Thyroid gland (tissue), 4 donors: ENCODE measurements at places on chromosomes 11 and 22. TPM values are rescaled to one million over a fixed set of nuclear protein-coding genes. Genes with fewer than 3 reads are reported as not detected.

Gene ELMOD1
- total RNA-seq = not detected

Gene PTGDR2
- total RNA-seq = not detected

Gene LMNTD2
- 7.9 TPM for total RNA-seq

Gene PDGFD
- total RNA-seq = 28.5 TPM

Gene HEPACAM
- total RNA-seq = not detected

Gene TRIM48
- total RNA-seq = not detected

Gene TEAD1
- 71.5 TPM for total RNA-seq

Gene ZC3H7B
- total RNA-seq = 84.9 TPM

DNA sequence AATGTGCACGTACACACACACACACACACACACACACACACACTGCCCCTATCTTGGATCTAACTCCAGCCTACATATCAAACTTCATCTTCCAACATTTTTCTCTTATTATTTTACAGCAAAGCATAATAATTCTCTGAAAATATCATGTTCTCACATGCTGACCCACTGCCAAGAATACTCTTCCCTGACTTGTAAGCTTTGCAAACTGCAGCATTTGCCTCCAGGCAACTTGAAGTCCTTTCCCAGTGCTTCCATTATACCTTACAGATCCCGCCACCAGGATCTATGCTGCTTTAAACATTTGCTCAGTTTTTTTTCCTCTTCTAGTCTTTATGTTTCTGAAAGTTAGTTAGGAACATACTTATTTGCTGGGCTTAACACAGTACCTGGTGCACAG lies 483.3 kb upstream of the ARHGAP42 start:
- no peak for DNase-seq
- no peak overlapping the region for H3K4me3 ChIP-seq
- no peak overlapping the region for H3K27ac ChIP-seq

DNA sequence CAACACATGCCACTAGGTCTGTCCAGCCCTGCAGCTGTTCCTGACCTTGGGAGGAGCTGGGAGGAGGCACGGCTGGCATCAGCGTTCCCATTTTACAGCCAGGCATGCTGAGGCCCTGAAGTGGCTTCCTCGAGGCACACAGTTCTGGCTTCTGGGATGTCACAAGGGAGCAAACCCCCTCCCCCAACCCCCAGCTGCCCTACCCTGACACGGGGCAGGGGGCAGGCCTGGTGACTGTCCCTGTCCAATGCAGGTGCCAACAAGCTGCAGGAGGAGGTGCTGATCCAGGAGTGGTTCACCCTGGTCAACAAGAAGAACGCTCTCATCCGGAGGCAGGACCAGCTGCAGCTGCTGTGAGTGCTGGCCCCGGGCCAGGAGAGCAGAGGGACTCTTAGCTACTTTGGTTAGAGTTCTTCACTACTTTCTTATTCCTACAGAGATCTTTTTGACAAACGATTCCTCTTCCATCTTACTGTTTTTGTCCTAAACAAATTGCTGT lies 5.3 kb downstream of the KCNK7 start:
- H3K27ac ChIP-seq = no peak overlapping the region
- no peak overlapping the region for H3K4me3 ChIP-seq
- H3K36me3 ChIP-seq = no peaks in the 10 kb centered on the region
- H3K27me3 ChIP-seq = no peaks in the 10 kb centered on the region

GRCh38 chr11:129864811-129865210 lies 30.6 kb downstream of the NFRKB start:
- no peak for DNase-seq
- no peak overlapping the region for H3K27ac ChIP-seq
- peaks cover 26% of the 10 kb centered on the region for H3K4me1 ChIP-seq
- H3K36me3 ChIP-seq = peaks cover 34% of the 10 kb centered on the region

DNA sequence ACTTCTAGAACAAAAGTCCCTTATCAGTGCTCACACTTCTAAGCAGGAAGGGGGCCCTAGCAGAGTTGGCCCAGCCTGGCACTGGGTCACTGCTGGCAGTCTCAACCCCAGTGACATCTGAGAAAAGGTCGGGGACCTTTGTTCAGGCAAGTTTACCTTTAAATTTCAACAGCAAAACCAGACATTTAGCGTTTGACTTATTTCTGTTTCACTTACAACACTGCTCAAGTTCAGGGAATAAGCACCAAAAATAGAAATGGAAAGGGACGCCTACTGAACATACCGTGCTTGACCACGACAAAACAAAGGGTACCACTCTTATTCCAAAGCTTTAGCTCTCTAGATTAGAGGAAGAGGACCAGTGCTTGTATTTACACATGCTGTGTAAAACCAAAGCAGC lies 26.2 kb downstream of the PITPNB start:
- DNase-seq = no peak
- no peaks in the 10 kb centered on the region for H3K4me1 ChIP-seq
- no peaks in the 10 kb centered on the region for H3K27me3 ChIP-seq
- H3K36me3 ChIP-seq = peaks cover 12% of the 10 kb centered on the region

DNA sequence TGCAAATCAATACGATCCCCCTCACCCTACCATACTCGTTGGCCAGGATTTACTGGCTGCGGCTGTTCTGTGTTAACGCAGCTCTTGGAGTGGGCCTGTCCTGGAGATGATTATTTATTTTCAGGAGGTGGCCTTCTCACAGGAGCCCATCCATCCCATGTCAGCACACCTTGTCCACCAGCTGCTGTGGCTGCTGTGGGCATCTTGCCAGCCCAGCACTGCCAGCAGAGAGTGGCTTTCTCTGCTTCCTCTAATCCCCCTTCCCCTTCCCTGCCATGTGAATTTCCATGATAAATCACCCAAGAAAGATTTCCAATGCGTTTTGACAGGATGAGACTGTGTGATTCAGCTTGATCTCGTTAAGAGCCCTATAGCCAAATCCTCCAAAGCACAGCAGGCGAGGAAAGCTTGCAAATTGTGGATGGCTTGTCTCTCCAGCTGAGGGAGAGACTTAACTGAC lies 309.1 kb upstream of the C11orf87 start:
- H3K36me3 ChIP-seq = no peaks in the 10 kb centered on the region
- H3K4me1 ChIP-seq = no peaks in the 10 kb centered on the region
- DNase-seq = no peak

GRCh38 chr11:119905162-119905561 lies 176.2 kb upstream of the NECTIN1 start:
- DNase-seq = peak; percentile 30
- H3K4me3 ChIP-seq = no peak overlapping the region
- H3K27me3 ChIP-seq = no peaks in the 10 kb centered on the region
- no peaks in the 10 kb centered on the region for H3K36me3 ChIP-seq

- DNase-seq = no peak
- H3K27ac ChIP-seq = no peak overlapping the region
- H3K36me3 ChIP-seq = no peaks in the 10 kb centered on the region
- no peaks in the 10 kb centered on the region for H3K27me3 ChIP-seq
These were observed 32.7 kb upstream of the GNB1L start for GRCh38 chr22:19887256-19887985.

- no peaks in the 10 kb centered on the region for H3K27me3 ChIP-seq
- peak overlapping the region; percentile 91 for H3K27ac ChIP-seq
- H3K36me3 ChIP-seq = no peaks in the 10 kb centered on the region
- H3K4me1 ChIP-seq = peaks cover 7% of the 10 kb centered on the region
These were observed 133.0 kb upstream of the C11orf58 start for GRCh38 chr11:16605389-16605893.

- no peak for DNase-seq
- no peaks in the 10 kb centered on the region for H3K4me1 ChIP-seq
- H3K27me3 ChIP-seq = no peaks in the 10 kb centered on the region
These were observed 28.2 kb downstream of the TPBGL start for GRCh38 chr11:75268626-75269366.

DNA sequence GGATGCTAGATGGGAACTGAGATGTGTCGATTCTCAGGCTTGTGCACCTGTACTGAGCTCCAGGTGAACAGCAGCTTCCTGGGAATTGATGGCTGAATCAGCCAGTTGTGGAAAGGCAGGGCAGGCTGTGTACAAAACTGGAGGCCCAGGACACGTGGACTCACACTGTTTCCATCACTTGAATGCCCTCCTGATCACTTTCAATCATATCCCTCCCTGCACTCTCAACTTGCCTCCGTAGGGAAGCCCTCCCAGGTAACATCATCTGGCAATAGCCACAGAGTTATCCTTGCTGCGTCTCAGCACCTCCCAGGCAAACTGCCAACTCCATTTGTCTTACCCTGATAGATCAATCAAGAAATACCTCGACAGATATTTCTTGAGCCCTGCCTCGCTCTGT lies 10.1 kb downstream of the FAM83F start:
- peaks cover 28% of the 10 kb centered on the region for H3K4me1 ChIP-seq
- H3K4me3 ChIP-seq = no peak overlapping the region
- H3K27me3 ChIP-seq = no peaks in the 10 kb centered on the region
- H3K27ac ChIP-seq = no peak overlapping the region

GRCh38 chr11:104490182-104490581 lies 326.2 kb upstream of the PDGFD start:
- no peak overlapping the region for H3K4me3 ChIP-seq
- no peak for DNase-seq
- H3K27me3 ChIP-seq = no peaks in the 10 kb centered on the region
- H3K27ac ChIP-seq = no peak overlapping the region
- H3K36me3 ChIP-seq = no peaks in the 10 kb centered on the region

DNA sequence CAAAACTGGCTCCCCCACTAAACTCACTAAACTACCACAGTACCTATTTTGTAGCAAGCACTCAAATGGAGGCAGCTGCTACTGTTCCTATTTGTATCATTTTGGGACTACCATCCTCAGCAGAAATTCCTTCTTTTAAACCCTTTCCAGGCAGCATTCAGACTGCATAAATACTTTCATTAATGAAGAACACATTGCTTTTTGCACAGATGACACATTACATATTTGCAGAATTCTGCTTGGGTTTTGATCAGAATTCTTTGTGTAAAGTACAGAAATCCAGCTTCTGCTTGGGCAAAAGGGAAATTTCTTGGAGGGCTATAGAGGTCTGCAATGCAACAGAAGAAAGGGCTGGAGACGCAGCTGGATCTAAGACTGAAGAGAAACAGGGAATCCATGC lies 24.2 kb downstream of the RBX1 start:
- no peak overlapping the region for H3K4me3 ChIP-seq
- H3K36me3 ChIP-seq = no peaks in the 10 kb centered on the region
- H3K27me3 ChIP-seq = no peaks in the 10 kb centered on the region

- no peak overlapping the region for H3K27ac ChIP-seq
- H3K36me3 ChIP-seq = no peaks in the 10 kb centered on the region
- DNase-seq = peak; percentile 14
- H3K4me3 ChIP-seq = no peak overlapping the region
- H3K4me1 ChIP-seq = no peaks in the 10 kb centered on the region
These were observed 88.9 kb downstream of the RASSF10 start for GRCh38 chr11:13098063-13098462.

DNA sequence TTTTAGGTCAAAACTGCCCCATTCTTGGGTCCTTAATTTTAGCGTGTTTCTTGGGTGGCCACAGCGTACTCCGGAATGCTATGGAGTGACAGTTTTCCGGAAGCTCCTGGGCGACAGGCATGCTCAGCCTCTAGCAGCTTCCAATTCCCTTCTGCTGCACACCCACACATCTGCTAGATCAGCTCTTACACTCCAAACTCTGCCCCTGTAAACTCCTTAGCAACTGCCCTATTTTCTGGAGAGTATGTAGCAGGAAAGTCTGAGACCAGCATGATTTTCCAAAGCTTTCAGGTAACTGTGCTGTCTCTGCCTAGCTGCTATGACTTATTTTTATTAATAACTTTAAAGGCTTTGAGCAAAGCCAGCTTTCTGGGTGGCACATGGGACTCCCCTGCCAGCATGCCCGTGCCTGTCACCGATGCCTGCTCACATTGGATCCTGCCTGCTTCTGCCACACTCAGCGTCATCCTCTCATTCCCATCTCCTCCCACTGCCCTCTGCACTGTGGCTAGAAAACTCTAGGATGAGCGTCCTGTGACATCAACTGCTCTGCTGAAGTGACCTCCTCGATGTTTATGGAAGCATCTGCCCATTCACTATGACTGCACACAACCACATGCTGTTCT lies 17.3 kb downstream of the TOLLIP start:
- no peak overlapping the region for H3K27ac ChIP-seq
- H3K4me3 ChIP-seq = no peak overlapping the region
- no peak for DNase-seq
- no peaks in the 10 kb centered on the region for H3K27me3 ChIP-seq
- H3K36me3 ChIP-seq = peaks cover 32% of the 10 kb centered on the region
- H3K4me1 ChIP-seq = no peaks in the 10 kb centered on the region

- H3K4me1 ChIP-seq = no peaks in the 10 kb centered on the region
- H3K4me3 ChIP-seq = no peak overlapping the region
- H3K27me3 ChIP-seq = no peaks in the 10 kb centered on the region
These were observed 159.7 kb downstream of the FAT3 start for GRCh38 chr11:92384358-92384757.

DNA sequence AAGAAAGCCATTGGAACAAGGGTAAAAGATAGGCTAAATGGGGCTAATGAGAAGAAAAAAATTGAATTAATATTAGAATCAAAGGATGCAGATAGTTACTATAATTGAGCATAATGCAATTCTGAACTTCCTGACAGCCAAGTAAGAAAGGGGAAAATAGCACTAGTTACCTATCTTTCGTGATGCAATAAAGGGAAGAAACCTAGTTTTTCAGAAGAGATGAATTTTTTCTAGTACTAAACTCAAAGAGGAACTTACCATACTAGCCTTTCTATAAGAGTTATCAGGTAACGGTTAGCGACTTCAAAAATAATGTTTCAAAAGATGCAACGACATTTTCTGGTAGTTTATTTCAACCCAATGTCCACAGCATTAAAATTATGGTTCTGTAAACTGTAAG lies 8.8 kb upstream of the WT1 start:
- no peak for DNase-seq
- H3K27ac ChIP-seq = no peak overlapping the region
- H3K4me3 ChIP-seq = no peak overlapping the region
- no peaks in the 10 kb centered on the region for H3K4me1 ChIP-seq
- H3K27me3 ChIP-seq = peaks cover 24% of the 10 kb centered on the region

GRCh38 chr11:36567694-36568093 lies at the start of gene RAG1:
Gene RAG1 (plus strand): TSS chr11:36568007. CDS start chr11:36573305, 5,298 bp downstream.
- H3K27ac ChIP-seq = peak within 1 kb of the TSS; percentile 9
- H3K4me1 ChIP-seq = peaks cover 16% of the 10 kb centered on the region
- no peaks in the 10 kb centered on the region for H3K36me3 ChIP-seq

- no peak overlapping the region for H3K4me3 ChIP-seq
- H3K36me3 ChIP-seq = no peaks in the 10 kb centered on the region
- no peaks in the 10 kb centered on the region for H3K4me1 ChIP-seq
- H3K27me3 ChIP-seq = no peaks in the 10 kb centered on the region
- no peak for DNase-seq
- no peak overlapping the region for H3K27ac ChIP-seq
These were observed 14.3 kb upstream of the SREBF2 start for GRCh38 chr22:41818596-41818995.

DNA sequence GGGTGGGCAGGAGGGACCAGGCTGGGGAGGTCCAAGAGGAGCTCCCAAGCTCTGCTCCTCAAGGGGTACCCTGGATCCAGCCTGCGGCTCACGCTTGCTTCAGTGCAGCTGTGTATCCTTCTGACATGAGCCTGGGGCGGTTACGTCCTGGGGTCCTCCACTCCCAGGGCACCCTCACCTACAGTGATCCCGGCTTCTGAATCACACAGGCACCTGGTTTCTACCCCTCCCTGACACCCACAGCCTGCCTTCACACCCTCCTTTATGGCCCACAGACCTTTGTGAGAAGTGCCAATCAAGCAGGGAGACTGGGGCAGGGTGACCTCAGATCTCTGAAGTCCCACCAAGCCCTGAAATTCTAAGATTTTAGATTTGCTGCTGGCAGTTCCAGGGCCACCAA lies 1.5 kb downstream of the MPST start:
- H3K27ac ChIP-seq = no peak overlapping the region
- peaks cover 8% of the 10 kb centered on the region for H3K4me1 ChIP-seq
- no peaks in the 10 kb centered on the region for H3K36me3 ChIP-seq
- H3K27me3 ChIP-seq = no peaks in the 10 kb centered on the region
- no peak overlapping the region for H3K4me3 ChIP-seq
